Stimulated activated CD4-positive, alpha-beta T cell treated with anti-CD3 and anti-CD28 coated beads, Interleukin-4, amount 100 ng/mL, for 24 hours (primary cell): ENCODE measurements at places on chromosomes 3 and 15.

- no peak for DNase-seq
These were observed 68.0 kb downstream of the CHL1 start for GRCh38 chr3:264394-265156.

DNA sequence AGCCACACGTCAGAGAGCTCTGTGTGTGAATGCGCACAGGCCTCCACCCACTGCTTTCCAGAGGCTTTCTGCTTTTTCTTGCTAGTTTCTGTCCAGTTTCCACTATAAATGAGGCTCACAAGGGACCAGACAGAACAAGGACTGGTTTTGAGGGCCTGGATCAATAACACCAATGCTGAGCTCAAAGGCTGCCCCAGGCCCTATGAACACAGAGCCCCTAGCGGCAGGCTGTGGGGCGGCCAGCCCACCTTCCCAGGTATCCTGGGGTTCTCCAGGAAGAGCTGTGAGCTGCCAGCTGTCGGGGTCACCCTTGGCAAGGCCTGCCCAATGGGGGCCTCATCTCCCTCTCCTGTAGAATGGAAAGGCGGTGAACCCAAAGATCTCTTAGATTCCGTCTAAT, 2.2 kb upstream of the ITIH3 start:
- DNase-seq, result no peak

- DNase-seq, result no peak
These were observed 70.2 kb downstream of the NMD3 start for GRCh38 chr3:161291191-161291901.

DNA sequence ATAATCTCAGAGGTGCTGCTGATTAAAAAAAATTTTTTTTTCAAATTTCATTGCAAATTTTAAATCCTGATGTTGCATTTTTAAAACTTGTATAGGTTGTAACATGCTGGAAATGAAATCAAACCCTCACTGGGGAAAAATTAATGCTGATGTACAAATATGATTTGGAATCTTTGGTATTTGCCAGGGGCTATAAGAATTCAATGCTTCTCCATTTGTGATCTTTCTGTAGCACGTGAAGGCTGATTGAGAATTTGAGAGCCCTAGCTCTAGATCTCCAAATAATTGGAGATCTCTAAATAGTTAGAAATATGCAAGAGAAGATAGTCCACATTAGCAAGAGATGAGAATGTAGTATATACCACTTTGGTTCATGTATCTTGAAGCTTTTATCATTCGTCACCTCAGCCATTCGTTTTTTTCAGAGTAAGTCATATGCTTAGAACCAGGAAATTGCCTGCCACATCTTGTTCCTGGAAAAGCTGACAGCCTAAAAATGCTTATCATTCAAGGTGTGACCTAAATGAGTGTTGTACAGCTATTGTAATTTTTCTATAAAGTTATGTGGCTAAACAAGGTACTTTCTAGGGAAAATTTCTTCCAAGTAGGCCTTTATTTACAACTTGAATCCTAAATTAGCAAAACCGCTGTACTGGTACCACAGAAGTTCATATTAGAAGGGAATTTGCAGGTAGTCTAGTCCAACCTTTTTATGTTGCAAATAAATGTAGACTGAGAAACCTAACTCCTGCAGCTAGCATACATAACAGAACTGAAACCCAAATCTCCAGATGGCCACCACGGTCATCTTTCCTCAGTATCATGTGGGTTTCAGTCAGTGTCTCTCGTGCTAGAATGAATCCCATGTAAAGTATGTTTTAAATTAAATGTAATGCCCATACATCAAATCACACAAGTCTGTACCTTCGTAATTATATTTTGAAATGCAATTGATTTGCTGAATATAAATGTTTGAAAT, 48.5 kb downstream of the FNDC3B start:
- DNase-seq, result no peak

DNA sequence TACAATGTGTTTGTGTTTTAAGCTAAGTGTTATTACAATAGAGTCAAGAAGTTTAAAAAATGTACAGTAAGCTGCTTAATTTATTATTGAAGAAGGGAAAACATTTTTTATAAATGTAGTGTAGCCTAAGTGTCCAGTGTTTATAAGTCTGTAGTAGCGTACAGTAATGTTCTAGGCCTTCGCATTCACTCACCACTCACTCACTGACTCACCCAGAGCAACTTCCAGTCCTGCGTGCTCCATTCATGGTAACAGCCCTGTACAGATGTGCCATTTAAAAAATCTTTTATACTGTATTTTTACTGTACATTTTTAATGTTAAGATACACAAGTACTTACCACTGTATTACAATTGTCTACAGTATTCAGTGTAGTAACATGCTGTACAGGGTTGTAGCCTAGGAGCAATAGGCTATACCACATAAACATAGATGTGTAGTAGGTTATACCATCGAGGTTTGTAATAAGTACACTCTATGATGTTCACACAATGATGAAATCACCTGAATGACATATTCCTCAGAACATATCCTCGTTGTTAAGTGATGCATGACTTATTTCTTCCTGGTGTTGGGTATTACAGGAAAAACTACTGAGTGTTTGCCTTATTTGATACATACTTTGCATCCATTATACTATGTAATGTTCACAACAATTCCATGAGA, 156.6 kb upstream of the NUDT16 start:
- no peak for DNase-seq

DNA sequence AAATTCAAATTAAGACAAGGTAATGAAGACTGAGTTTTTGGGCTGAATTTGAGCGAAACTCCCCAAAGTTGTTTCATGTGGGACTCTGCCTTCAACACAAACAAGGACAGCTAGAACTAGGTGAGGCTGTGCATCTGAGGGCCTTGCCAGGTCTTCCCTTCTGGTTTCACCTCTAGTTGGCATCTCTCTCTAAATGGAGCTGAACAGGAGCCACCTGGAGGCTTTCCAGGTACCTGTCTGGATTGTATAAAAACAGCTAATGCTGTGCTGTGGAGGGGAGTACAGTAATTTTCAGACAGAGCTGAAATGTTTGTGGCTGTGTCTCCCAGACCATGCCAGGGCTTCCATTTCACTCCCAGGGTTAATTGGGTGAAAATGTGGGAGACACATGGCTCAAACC, 27.1 kb downstream of the TRIM71 start:
- no peak for DNase-seq

DNA sequence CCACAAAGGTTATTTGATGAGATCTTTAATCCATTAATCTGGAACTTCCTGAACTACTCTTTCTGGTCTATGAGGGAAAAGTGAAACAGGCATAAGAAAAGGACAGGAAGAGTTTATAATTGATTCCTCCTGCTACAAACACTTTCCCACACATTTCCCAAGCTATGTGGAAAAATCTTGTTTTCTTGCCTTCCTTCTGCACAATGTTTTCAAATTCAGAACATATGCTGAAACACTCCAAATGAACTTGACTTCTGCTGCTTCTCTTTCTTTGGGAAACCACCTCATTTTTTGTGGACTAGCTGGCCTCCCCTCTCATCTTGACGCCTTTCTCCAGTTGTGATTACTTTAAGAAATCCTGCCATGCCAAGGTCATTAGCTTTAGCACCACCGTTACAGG, 100.7 kb upstream of the PTPRG start:
- DNase-seq, result no peak

DNA sequence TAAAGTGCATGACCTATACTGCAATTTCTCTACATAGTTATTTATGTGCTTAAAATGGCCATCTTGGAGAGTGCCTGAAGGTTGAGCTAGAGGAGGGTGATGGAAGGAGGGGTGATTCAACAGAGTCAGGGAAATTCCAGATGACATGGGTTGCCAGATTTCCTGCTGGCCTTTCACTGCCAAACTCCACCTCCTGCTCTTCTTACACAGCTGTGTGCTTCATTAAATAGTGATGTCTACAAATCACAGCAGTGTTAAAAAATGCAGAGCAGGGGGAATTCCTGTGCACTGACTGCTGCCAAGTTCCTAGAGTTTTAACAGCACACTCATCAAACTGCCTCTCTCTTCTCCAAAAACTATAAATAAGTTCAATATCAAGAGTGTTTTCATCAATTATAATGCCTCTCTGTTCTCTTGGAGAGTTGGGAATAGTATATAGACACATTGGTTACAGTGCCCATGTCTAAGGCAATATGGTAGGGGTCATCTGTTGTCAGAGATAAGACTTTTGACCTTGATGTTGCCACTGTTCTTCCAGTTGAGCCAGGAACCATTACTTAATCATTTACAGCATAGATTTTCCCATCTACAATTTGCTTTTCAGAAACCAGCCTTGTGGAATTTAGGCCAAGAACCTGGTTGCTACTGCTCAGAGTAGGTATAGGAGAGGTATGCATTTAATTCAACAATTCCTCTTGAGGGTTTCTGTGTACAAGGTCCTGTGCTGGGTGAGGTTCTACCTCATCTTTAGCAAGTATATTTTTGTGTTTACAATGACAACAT, 79.6 kb downstream of the TP63 start:
- DNase-seq, result no peak

DNA sequence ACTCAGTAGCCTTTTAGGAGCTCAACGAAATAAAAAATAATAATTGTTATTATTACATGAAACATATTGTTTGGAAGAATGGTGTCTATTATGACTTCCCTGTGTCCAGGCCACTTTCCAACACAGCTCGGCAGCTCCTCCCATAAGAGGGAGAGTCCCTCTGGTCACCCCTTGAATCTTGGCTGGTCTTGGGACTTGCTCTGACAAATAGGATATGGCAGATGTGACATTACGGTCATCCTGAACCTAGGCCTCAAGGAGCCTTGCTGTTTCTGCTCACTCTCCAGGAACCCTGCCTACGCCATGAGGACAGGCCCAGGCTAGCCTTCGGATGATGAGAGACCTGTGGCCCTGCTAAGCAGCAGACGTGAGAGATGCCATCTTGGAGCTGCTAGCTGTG, 71.8 kb downstream of the OXNAD1 start:
- no peak for DNase-seq

GRCh38 chr3:193768070-193768394, 175.0 kb downstream of the OPA1 start:
- no peak for DNase-seq

GRCh38 chr3:38556640-38557358, 60.7 kb downstream of the EXOG start:
- no peak for DNase-seq

DNA sequence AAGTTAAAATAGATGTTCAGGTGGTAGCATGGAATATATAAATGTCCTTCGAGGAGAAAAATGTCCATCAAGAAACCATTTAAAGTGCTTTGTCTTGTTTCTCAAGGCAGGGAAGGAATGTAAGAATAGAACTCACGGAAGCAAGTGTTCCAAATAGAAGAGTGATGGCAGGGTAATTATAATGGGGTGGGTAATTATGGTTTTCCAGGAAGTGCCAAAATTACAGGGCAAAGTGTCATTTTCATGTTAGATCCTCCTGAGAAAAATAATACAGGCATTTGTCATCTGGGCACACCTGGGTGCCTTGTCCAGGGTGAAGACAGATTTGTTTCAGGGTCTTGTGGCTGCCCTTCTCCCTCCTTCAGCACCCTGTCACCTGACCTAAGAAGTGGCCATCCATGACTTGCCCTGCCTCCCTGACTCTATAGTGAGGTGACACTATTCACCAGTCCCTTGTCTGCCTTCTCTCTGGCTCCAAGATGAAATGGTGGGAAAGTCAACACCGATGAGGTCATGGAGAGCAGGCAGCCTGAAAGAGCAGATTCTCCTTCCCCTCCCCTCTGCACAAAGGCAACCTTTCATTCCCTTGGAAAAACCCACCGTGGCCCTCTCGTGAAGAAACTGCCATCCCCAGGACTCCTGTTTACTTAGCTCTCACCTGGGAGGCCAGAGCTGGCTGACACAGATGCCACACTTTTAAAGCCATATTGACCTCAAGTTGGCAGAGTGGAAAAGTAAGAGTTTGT, 45.1 kb upstream of the AMOTL2 start:
- DNase-seq, result no peak
